ENCODE measurements at places on chromosomes 2 and 18. TPM values are rescaled to one million over a fixed set of nuclear protein-coding genes. Genes with fewer than 3 reads are reported as not detected.

GRCh38 chr2:60175290-60175689 is 378.2 kb downstream of the BCL11A start:
- no peaks in the 10 kb centered on the region for H3K27me3 ChIP-seq
- no peak for DNase-seq
- H3K36me3 ChIP-seq = no peaks in the 10 kb centered on the region
- no peak overlapping the region for H3K4me3 ChIP-seq
- no peak overlapping the region for H3K27ac ChIP-seq

DNA sequence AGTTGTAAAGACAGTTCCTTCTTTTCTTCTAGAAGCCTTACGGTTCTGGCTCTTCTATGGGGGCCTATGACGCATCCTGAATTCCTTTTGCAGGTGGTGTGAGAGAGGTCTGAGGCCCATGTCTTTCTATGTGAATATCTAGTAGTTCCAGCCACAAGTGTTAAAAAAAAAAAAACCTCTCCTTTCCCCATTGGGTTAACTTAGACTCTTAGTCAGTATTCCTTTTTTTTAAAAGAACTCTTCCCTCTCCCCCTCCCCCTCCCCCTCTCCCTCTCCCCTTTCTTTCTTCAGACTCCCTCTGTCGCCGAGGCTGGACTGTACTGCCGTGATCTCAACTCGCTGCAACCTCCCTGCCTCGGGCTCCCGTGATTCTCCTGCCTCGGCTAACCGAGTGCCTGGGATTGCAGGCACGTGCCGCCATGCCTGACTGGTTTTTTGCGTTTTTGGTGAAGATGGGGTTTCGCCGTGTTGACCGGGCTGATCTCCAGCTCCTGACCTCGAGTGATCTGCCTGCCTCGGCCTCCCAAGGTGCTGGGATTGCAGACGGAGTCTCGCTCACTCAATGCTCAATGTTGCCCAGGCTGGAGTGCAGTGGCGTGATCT is 11.4 kb upstream of the CIDEA start:
- peaks cover 68% of the 10 kb centered on the region for H3K27me3 ChIP-seq
- H3K4me3 ChIP-seq = no peak overlapping the region
- H3K27ac ChIP-seq = no peak overlapping the region

DNA sequence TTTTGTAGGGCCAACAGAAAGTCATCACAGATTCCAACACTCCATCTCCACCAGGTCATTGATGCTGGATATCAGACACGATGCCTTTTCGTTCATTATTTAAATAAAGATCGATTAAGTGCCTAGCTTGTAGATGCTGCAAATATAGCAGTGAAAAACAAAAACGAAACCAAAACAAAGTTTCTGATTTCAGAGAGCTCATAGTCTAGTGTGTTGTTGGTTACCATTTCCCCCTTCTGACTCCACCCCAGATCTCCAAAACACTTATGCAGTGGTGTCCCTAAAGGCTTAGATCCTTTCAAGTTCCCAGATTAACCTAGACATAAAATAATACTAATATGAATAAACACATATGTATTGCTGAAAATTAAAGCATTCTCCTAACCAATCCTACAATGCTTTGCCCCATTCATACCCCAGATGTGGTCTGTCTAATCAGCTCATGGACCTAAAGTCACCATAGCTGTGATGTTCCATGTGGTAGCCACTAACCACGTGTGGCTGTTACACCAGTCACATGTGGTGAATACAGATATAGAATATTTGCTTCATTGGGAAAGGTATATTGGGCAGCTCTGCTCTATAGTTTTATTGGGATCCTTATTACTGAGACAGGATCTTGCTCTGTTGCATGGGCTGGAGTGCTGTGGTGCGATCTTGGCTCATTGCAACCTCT is 787.2 kb downstream of the TDRD15 start:
- no peaks in the 10 kb centered on the region for H3K36me3 ChIP-seq
- no peak for DNase-seq
- H3K4me1 ChIP-seq = no peaks in the 10 kb centered on the region
- no peak overlapping the region for H3K4me3 ChIP-seq
- H3K27me3 ChIP-seq = no peaks in the 10 kb centered on the region
- H3K27ac ChIP-seq = no peak overlapping the region

RNF144A gene
- total RNA-seq = 40.2 TPM

DNA sequence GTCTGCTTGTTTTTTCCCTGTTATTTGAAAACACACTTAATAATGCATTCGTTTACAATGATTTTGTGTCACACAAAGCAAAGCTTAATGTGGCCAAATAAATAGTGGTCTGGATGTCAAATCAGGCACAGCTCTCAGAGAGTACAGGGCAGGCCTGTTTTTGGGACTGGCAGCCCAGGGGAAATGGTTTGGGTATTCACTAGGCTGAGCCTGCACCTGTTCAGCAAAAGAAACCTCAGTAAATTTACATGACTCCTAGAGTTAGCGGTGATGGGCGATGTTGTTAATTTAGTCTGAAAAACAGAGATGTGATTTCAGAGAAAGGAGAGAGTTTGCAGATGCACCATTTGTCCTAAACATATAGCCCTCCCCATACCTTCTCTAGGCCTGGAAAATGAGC is 197.1 kb downstream of the ALK start:
- no peak overlapping the region for H3K4me3 ChIP-seq
- H3K36me3 ChIP-seq = no peaks in the 10 kb centered on the region
- no peak for DNase-seq
- no peak overlapping the region for H3K27ac ChIP-seq
- peaks cover 13% of the 10 kb centered on the region for H3K4me1 ChIP-seq
- H3K27me3 ChIP-seq = peaks cover 11% of the 10 kb centered on the region

POMC gene
- 6.5 TPM for total RNA-seq

UGT1A3 gene
- total RNA-seq = not detected

SS18 gene
- total RNA-seq = 84.4 TPM

KLHL29 gene
- total RNA-seq = 4.4 TPM

- peaks cover 18% of the 10 kb centered on the region for H3K36me3 ChIP-seq
- no peak overlapping the region for H3K4me3 ChIP-seq
- peaks cover 3% of the 10 kb centered on the region for H3K4me1 ChIP-seq
- no peak overlapping the region for H3K27ac ChIP-seq
- no peaks in the 10 kb centered on the region for H3K27me3 ChIP-seq
These were observed 41.5 kb downstream of the SRSF7 start for GRCh38 chr2:38709567-38710194.
